RPMI8226 (cell line): ENCODE measurements at places on chromosomes 4 and X.

- DNase-seq: peak; percentile 36
These were observed 28.9 kb downstream of the SLC25A5 start for GRCh38 chrX:119497185-119497584.

DNA sequence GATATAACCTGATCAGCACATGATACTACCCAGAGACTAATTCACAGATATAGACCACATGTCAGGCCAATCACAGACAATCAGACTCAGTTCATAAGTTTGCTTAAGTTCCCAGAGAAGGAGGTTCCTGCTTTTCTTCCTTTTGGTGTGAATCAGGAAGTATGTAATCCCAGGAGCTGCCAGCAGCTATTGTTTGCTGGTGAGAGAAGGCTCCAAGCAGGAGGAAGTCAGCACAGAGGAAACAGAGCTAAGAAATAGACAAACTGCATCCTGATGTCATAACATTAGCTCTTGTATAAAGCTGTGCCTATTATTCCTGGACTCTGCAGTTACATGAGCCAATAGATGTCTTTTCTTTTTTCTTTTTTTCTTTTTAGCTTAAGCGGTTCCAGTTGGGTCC is 50.9 kb downstream of the UCHL1 start:
- no peak for DNase-seq

DNA sequence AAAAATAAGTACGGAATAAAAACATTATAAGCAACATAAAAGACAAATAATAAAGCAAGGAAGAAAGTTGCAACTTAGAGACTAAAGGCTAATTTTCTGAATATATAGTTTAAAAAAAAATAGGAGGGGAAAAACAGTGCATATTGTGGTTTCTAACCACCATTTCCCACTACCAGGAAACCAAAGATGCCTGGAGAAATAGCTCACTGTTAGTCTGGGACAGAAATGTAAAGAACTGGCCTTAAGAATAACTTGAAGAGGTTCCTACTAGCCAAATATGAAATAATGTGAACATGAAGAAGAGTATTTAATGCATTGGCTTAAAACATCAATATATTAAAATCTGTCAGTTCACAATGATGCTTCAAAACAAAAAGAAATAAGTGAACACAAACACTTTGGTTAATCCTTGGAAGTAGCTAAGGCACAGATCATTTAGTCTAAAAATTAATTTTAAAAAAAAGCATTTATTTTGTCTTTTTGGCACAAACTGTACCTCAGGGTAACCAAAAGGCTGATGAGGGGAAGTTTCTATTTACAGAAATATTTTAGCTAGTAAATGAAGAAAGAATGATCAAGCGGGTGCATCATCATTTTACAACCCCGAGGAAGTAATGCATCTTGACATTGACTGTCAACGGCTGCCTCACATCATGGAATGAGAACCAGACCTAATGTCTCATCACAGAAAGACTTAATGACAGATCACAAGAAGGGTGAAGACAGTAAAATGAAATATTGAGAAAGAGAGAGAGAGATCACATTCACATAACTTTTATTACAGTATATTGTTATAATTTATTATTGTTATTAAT is 297.2 kb upstream of the LDB2 start:
- DNase-seq: no peak

- DNase-seq: no peak
These were observed 15.7 kb downstream of the RNF128 start for GRCh38 chrX:106742193-106742592.

GRCh38 chr4:87839592-87839946 is 6.8 kb downstream of the MEPE start:
- no peak for DNase-seq

DNA sequence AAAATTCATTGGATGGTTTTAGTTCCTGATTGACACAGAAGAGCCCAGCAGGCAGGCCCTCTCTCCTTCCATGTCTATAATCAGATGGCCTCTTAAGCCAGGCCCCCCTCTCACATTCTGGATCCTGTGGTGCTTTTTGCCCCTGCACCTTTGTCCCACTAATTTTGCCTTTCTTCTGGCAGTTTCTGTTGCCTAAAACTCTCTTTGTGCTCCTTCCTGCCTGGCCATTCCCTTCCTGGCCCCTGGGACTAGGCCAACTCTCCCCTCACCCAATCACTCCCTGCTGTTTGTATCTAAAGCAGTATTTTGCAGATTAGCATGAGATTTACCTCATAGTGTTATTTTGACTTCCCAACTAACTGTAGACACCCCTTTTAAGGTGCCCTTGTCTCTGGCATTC is 42.7 kb upstream of the DDX3X start:
- DNase-seq: no peak

DNA sequence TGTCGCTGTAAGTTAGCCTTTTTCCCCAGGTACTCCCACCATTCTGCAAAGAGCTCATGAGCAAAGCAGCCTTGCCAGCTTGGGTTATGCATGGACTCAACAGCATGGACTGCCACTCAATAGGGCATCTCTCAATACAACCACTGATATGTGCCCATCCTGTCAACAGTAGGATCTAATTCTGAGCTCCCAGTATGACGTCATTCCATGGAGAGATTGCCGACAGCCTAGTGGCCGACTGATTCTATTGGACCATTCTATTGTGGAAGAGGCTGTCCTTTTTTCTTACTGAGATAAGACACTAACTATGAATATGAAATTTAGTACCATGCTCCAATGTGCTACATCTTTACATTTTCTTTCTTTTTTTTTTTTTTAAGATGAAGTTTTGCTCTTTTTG is 2389.0 kb upstream of the AGA start:
- no peak for DNase-seq

DNA sequence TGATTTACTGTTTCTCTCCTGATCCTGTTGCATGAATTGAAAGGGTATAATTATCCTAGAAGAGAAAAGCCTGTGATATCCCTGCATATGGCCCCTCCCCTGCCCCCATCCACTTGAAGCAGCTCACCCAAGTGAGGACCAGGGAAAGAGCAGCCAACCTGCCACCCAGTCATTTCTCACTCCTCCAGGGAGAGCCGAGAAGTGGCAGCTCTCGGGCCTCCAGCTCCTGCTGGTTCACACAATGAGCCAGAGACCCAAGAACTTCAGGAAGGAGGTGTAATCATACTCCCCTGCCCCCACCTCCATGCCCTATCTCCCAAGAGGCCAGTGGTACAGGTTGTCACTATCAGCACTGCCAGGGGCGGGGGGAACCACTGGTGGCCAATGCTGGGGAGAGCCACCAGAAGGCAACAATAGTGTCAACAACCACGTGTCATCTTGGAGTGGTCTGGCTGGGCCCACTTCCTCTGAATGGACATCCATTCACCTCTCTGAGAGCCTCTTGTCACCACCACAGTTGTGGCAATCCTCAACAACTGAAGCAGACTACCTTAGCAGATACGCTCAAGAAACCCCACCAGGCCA is 42.9 kb downstream of the APOO start:
- DNase-seq: no peak

- no peak for DNase-seq
These were observed 152.4 kb upstream of the BMPR1B start for GRCh38 chr4:94605241-94605805.

DNA sequence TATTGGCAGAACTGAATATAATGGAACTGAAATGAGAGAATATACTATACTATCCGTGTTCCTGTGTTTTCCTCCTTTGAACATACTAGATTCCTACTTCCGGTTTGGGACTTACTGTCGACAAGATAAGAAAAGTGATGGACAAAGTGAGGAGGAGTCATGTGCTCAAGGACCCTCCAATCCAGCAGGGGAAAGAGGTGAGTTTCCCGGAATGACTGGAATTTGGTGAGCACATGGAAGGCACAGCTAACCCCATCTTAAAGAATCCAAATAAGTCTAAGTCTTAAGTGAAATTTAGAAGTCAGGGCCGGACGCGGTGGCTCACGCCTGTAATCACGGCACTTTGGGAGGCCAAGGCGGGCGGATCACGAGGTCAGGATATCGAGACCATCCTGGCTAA is 36.6 kb upstream of the SH3D19 start:
- DNase-seq: no peak

DNA sequence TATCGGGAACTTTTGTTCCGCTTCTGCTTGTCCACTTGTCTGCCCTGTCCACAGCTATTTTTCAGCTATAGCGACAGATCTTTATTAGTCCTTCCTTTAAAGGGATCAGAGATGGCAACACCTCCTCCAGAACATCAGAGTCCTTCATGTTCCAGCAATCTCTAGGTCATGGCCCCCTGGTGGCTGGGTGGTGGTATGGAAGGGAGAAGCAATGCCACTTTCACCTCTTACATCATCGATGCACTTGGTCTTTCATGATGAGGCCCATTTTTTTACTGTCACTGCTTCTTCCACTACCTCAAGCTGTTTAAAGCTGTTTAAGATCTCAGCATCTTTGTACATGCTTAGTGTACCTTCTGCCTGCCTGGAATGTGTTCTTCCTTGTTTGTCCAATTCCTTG is 106.7 kb downstream of the ARHGAP6 start:
- peak; percentile 33 for DNase-seq

DNA sequence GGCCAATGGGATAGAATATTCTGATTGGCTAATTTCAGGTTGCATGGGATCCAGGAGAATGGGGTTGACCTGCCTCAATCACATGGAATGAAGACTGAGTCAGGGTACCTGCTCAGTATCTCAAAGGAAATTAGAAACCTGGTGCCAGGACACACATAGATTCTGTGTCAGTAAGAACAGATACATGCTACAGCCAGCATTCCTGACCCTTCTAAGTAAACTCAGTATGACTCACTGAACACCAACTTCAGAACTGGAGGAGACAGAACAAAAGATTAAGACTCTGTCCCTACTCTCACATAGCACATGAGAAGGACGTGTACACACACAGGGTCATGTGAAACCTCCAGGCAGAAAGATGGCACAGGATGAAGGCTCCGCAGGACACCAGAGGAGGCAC is 54.5 kb downstream of the FAM184B start:
- no peak for DNase-seq

DNA sequence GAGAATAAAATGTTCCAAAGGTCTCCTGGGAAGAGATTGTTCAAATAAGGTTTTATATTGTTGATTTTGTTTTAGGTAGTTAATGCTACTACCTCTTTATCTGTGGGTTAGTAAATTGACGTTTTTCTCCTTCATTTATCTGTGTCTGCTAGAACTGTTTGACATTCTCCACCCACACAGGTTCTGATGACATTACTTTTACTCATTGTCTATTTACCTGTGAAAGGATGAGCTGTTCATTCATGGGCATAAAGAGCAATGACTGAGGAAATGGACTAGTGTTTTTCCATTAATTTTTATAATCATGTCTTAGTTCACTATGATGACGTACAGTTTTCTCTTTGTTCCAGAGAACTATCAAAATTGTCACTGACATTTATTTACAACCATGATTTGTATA is 75.6 kb downstream of the CPE start:
- DNase-seq: no peak

- peak; percentile 47 for DNase-seq
These were observed at the start of gene TEC for GRCh38 chr4:48268956-48269860. Gene TEC, minus strand, starts transcription at chr4:48269838. Its CDS starts 41,224 bp downstream, at chr4:48228614.

- DNase-seq: peak; percentile 67
These were observed 222.4 kb downstream of the CRLF2 start for GRCh38 chrX:989959-990510.
